ENCODE measurements at places on chromosomes 7 and 10.

DNA sequence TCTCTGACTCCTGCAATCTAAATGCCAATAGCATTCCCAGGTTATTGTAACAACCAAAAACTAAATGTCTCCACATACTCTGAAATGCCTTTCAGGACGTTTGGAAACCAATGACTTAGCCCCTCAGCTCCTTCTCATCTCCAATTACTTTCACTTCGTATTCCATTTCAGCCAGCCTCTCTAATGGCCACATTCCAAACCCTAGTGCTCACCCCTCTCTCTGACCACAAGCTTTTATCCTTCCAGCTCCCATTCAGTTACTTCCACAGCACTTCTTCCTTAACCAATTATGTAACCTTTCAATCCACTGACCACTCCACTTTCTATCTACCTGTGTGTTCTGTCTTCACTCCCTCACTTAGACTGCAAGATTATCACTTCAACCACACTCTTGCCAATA lies 4.3 kb downstream of the NOC3L start:
- no peak for DNase-seq

DNA sequence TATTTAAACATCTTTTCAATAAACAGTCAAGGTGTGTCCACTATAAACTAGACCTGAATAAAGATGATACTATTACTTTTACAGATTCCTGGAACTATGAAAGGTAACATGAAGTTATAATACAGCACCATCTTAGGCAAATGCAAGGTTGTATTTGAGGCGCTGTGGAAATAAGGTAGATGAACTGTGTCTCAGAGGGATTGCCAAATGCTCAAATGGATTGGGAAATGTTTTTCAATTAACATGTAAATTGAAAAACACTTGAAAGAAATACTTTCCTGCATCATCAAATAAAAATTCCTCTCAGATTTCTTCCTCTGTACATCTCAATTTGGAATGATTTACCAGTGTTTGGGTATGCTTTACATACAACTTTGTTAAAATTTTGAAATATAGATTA lies 139.4 kb downstream of the DKK1 start:
- no peak for DNase-seq

DNA sequence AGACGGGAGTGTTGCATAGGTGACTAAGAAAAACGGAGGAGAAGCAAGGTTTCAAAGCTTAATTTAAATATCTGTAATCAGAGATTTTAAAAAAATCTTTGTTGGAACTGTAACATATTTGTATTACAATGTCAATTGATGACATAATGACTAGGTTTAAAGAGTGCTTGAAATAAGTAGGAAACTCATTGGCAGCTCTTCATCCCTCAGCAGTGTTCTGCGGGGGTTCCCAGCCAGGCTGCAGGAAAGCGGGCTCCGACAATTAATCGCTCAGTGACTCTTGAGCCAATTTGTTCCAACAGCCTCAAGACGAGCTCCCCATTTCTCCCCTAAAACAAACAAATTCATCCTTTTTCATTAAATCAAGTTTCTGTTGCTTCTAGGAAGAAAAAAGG lies 22.6 kb downstream of the CPXM2 start:
- DNase-seq, result no peak

DNA sequence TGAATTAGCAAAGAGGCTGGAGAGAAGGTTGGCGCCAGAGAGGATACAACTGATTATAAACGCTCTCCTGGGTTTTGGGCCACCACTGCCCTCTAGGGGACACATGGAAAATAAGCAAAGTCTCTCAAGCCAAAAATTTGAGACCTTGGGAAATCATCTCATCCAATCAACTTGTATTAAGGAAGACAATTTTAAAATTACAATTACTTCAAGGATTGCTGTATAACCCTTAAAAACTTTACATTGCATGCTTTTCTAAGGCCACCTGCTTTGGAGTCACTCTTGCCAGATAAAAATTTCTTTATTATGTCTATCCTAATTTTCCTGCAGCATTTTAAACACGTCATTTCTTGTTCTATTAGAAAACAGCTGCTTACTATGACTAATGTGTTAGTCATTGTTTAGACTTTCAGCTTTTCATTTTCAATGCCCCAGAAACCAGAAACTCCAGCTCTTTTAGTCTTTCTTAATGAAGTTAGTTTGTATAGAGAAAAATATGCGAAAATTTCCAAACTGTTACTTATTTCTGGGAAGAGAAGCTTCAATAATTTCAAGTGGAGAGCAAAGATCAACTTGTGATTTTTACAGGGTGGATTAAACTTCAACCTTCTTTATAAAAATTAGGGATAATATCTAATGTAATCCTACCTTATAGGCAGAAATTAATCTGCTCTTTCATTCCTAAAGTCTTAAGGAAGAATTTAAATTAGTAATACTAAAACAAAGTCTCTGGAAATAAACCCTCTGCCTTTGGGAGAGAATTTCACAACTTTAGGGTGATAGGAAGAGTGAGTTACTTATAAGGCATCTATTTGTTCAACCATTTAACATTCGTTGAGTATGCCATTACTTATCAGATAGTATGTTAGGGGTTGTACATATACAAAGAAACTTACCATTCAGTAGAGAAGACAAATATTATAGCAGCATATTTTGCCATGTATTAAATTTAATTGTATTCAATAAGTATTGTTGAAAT lies 20.6 kb upstream of the RHOBTB1 start:
- peak; percentile 24 for DNase-seq

GRCh38 chr10:48531486-48531885 lies 73.4 kb downstream of the ARHGAP22 start:
- no peak for DNase-seq

Data from activated T-cell treated with anti-CD3 and anti-CD28 coated beads for 48 hours (primary cell).